ENCODE measurements at places on chromosomes 6 and 20.

DNA sequence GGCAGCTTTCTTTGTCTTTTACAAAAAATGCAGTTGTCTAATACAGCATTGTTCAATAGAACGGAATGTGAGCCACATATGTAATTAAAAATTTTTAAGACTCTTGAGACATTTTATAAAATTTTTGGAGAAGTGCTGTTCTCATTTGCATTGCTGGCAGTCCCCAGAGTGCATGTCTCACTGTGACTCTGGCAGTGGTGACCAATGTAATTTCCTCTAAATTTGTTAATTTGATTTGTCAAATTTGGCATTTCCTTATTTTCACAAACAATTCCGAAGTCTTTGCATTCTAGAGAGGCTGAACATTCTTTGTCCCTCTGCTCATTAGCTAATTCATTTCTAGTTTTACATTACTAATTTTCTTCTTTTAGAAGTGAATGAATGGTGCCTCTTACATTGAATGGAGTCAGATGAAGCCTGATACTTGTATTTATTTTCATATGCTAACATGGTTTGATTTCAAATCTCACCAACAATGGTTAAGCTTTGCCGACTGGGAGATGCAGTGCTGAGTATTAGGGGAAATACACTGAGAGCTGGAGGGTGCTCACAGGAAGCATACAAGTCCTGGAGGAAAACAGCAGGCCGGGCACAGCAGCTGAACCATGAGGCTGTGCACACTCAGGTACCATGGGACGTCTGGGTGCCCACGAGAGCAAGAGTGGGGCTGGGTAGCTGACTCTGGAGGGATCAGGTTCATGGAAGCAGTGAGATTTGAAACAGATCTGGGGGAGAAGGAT lies 68.5 kb upstream of the ARMC2 start:
- DNase-seq = no peak

DNA sequence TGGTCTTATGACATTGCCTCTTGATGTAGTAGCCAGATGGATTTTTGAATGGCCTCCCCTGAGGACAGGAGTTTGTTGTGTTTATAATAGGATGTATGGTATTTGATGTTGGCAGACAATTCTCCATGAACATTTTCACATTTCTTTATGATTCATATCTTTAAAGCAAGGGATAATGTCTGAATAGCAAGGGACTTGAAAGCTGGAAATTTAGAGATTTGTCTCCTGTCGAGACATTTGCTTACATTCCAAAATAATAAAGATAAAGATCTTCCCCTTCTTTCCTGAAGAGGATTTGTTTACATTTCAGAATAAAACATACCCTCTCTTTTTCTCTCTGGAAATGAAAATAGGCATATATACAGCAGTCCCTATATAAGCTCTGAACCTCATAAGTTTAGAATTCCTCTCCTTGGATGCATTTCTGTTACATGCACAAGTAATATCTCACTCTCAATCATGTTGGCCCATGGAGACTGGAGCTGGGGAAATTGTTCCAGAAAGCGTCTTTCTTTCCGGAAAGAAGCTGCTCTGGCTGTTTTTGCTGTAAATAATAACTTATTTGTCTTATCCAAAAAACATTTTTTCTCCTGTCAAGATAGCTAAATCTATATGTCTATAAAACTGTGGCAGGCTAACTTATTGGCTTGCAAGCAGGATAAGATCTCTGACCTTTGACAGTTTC lies 42.5 kb upstream of the ASCC3 start:
- DNase-seq = no peak

GRCh38 chr20:47181056-47181862 lies 175.2 kb downstream of the ZMYND8 start:
- no peak for DNase-seq

GRCh38 chr6:7088076-7088742 lies 19.6 kb upstream of the RREB1 start:
- no peak for DNase-seq

DNA sequence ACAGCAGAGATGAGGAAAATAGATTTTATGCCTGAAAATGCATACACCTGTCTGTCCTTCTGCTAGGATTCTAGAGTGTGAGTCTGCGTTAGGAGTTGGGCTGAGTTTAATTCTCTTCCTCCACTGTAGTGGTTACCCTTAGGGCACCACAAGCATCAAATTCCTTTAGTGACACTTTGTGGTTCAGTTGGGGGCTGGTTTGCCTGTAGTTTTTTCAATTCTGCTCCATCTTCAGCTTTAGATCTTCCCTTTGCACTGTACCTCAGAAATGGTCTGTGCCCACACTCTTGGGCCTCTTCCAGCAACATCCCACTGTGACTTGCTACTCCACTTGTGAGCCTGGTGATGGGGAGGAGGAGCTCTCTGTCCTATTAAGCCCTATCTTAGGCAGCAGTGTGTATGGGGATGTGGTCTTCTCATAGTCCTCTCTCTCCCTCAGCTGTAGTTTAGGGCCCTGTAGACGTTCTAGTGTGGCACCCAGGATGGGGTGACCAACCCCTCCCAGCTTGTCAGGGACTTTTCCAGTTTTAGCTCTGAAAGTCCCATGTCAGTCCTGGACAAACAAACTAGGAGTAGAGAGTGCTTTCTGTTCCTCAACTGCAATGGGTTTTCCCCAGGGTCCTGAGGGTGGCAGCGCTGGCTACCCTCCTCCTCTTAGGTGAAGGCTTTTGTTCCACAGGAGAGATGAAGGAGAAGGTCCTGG lies 19.7 kb upstream of the OGFRL1 start:
- no peak for DNase-seq

DNA sequence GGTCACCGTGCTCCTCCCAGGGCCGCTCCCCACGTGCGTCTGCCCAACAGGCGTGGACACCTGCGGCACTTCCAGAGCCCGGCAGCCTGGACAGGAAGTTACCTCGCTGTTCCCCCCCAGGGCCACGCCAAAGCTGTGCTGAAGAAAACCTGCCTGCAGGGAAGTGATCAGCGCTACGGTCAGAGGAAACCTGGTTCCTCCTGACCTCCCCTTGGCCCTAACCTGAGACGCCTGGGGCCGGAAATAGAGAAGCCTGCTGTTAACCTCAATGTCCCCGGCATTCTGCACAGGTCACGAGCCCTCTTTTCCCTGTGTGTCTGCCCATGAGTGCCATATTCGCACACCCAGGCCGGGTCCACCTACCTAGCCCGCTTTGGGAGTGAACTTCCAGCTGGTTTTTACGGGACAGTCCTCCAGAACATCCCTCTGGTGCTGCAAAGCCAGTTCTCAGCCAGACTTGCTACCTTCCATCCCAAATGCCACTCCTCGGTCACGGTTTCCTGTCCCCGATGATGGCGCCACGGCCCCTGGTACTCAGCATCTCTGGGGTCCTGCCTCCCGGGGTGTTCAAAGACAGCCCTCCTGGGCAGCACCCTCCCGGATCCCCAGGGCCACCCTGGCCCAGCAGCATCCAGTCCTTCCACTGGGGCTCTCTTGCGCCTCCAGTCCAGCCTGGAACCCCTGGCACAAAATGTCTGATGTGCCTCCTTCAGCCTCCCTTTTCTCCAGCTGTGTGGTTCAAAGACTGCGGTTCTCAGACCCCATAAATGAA lies 12.0 kb upstream of the IRF4 start:
- DNase-seq = no peak
